ENCODE measurements at places on chromosomes 12 and 14. TPM values are rescaled to one million over a fixed set of nuclear protein-coding genes. Genes with fewer than 3 reads are reported as not detected.

INHBC gene
- total RNA-seq, result not detected

VWF gene
- 0.24 TPM for total RNA-seq

OR4E2 gene
- not detected for total RNA-seq

MYF6 gene
- not detected for total RNA-seq

HCAR3 gene
- not detected for total RNA-seq

FAM181A gene
- not detected for total RNA-seq

TAS2R30 gene
- total RNA-seq, result 0.86 TPM

TRIM9 gene
- 6.2 TPM for total RNA-seq

CLEC6A gene
- not detected for total RNA-seq

FGF6 gene
- total RNA-seq, result not detected

LRRIQ1 gene
- total RNA-seq, result not detected

KRT6B gene
- not detected for total RNA-seq

CLEC4C gene
- total RNA-seq, result not detected

GPRC5D gene
- not detected for total RNA-seq

ADAMTS20 gene
- not detected for total RNA-seq

- DNase-seq, result no peak
These were observed 32.4 kb upstream of the PPP1R13B start for GRCh38 chr14:103879570-103880347.

- no peak for DNase-seq
These were observed 61.5 kb downstream of the SPATS2 start for GRCh38 chr12:49428793-49429192.

- DNase-seq, result no peak
These were observed 172.8 kb upstream of the DYRK2 start for GRCh38 chr12:67475725-67476124.

DNA sequence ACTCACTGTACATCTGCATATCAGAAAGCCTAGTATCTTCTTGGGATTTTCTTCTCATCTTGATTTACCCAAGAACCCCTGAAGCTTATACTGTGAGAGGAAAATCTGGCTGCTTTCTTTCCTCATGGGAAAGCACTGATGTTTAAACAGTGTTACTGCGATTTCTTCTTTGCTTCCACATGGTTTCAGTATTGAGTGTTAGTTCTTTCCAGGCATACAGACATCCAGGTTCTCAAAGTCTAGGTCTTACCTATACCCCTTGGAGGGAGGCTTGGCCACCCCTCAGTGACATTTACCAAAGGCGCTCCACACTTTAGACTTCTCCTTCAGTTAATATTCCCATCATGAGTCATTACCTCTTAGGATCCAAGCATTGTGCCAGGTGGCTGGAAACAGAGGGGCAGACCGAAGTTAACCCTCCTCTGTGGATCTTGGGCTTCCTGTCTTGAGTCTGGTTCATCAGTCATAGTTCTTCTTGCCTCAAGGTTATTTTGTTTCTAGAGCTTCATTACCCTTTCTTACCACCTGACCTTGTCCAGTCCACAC is 79.1 kb downstream of the TMEM117 start:
- no peak for DNase-seq

- DNase-seq, result no peak
These were observed 26.9 kb downstream of the GLIPR1L1 start for GRCh38 chr12:75361408-75361807.

DNA sequence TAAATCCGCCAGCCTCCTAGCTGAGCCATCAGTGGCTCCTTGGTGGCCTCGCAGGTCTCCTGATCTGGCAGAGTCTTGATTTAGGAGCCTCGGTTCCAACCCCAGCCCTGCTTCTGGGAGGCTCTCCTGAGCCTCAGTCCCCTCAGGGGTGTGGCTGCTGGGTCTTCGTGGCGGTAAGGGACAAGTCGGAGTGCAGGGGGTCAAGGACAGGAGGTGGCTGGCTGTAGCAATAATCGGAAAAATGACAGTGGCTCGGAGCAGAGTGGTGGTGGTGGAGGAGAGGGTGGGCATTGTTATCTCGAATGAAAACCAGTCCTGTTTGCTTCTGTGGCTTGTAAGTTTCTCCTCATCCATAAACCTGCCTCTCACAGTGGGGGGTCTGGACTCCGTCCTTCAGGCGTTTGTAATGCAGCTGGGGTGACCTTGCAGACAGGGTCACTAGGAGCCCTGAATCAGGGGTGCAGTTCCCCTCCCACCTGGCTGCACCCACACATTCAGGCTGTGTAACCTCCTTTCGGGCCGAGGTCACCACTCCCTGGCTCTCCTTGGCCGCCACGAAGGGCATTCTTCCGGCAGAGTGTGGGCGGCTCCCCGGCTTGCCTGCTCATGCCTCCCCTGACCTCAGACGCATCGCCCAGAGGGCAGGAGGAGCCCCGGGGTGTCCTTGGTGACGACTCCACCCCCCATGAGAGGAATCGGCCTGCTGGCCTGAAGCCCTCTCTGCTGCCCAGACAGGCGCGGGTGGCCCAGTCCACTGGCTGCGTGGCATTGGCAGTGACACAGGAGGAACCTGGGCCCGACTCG is 8.1 kb downstream of the BCL7A start:
- DNase-seq, result no peak

DNA sequence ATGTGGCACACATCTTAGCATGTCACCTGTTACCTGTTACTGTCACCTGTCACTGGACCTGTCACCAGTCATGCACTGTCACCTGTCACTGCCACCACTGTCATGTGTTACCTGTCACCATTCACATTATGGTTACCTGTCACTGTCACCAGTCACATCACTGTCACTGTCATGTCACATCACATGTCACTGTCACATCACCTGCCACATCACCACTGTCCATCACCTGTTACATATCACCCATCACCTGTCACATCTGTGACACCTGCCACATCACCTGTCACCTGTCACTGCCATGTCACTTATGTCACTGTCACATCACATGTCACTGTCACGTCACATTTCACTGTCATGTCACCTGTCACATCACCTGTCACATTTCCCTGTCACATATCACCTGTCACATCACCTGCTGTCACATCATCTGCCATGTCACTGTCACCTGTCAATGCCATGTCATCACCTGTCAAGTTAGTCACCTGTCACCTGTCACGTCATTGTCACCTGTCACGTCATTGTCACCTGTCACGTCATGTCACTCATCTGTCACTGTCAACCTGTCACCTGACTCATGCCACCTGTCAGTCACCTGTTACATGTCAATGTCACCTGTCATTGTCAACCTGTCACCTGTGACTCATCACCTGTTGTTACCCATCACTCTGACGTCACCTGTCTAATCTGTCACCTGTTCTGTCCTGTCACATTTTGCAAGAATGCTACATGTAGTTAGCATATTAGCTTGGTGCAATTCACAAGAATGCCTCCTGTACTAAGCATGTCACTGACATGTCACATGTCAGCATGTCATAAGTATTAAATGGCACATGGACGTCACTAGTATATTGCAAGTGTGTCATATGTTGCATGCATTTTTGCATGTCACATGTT is 29.0 kb upstream of the TESC start:
- DNase-seq, result no peak

DNA sequence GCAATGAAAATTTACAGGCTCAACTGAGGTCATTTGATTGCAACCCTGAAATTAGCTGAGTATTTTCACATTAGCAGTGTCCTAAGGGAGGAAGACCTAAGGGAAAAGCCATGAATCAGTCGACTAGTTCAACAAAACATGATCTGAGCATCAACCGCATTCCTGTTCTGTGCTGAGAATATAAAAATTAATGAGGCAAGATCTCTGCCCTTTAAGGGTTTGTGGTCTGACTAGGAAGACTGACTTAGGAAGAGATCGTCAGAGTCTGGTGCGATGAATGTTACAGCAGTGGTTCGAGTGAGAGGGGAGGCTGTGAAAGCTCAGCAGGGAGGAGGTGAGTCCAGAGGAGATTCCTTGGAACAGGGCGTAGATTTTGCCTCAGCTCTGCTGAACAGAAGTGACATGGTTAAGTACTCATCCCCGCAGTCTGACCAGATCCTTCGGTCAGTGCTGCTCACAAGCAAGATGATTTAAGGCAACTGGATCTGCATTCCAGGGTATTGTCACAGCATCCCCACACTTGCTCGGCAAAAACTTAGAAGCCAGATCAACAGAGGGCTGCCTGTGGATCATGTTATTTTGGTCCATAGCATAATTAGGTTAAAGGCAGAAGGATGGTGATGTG is 49.6 kb downstream of the BMAL2 start:
- no peak for DNase-seq

DNA sequence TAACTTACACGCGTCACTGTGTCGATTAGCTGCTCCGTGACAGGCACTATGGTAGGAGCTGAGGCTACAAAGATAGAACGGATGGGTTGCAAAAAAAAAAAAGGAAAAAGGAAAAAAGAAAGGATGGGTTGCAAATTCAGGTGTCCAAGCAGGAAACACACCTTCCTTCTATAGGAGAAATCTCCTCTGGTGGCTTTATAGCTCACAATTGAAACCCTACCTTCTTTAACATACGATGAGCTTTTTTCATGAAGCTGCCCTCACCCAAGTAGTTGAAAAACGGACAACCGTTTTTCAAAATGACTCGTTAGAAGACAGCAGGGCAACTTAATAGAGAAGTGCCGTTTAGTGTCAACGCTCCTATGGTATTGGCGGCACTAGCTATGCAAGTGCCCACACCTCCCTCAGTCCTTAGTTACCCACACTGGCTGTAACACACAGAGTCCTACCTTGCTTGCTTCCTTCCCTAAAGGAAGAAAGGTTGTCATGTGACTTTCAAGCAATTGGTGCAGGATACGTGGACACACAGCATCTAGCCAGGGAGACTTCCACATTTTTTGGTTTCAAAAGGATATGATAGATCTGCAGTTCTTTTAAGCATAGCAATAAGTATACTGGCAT is 682 bp upstream of the TRIP11 start:
- DNase-seq, result no peak

- no peak for DNase-seq
These were observed 31.1 kb upstream of the POC1B start for GRCh38 chr12:89556976-89557375.

DNA sequence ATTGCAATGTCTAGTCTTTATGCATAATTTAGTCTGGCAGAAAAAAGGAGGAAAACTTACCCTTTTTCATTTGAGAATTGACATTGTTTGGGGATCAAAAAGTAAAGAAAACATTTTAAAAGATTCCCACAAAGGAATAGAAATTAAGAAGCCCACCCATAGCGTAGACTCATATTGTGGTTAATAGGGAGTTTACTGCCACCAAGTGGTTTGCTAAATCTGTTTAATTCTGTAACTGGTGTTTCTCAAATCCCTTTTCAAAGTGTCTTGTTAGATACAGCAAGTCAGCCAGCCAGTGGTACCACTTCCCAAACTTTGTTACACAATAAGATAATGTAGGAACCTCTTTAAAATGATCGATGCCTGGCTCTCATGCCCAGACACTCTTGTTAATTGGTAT is 180.3 kb downstream of the IPO8 start:
- DNase-seq, result no peak

DNA sequence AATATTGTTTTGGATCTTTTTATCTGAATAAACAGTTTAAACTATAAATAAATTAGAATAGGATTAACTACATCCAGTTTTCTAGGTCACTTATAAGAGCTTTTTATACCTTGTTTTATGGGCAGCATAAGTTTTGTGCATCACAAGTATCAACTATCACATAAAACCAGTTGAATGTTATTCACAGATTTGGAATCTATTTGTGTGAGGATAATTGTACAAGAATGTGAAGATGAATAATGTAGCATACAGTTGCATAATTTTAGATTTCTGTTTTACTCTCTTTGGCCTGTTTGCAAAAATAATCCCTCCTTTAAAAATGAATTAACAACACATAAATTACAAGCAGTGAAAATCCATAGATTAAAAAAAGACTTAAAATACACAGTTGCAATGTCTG is 88.8 kb downstream of the SCFD1 start:
- no peak for DNase-seq

DNA sequence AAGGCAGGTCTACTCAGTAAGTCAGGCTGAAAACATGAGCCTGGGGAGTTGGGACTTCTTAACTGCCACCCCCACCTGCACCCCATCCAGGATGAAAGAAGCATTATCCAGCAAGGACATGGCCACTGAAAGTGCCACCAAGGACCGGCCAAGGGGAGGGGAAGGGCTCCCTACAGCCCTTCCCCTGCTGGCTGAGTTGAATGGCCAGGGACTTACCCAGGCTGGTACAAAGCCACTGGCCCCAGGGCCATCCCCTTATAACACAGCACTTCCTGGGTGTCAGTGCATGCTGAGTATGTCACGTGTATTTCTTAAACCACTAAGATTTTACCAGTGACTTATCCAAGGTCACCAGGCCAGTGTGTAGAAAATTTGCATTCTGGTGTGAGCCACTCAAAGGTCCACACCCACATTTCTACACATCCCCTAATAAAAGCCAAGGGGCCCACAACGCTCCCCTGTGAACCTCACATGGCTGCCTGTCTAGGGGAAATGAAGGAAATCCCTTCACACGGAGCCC is 29.3 kb upstream of the ZFP36L1 start:
- no peak for DNase-seq

- no peak for DNase-seq
These were observed 209.8 kb downstream of the SPTSSA start for GRCh38 chr14:34252227-34252626.

GRCh38 chr14:62015945-62016344 is 253.7 kb downstream of the SNAPC1 start:
- no peak for DNase-seq

GRCh38 chr14:42665083-42665482 is 1058.4 kb downstream of the LRFN5 start:
- DNase-seq, result no peak

DNA sequence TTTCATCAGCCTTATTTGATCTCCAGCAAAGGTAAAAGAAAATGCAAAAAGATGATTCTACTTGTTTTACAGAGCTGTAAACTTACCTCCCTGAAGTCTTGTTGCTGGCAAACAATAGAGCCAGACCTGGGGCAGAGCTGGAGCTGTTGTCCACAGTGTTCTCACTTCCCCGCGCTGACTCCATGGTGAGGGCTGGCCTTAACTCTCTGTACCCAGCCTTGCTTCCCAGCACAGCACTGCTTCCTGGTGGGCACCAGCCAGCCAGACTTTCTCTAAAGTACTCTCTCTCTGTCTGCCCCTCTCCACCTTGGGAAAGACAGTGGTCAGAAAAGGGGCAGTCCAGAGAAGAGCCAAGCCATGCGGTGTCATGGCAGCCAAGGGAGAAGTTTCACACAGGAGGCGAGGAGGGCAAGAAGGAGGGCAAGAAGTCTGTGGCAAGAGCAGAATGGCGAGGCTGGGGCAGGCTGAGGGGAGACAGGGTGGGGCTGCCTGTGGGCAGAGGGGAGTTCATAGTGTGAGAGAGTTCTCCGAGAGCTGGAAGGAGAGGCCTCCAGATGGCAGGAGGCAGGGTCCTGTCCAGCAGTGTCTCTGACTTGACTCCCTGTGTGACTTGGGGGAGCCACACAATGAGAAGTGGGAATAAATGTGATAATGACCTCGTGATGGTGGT is 9.3 kb downstream of the EVL start:
- DNase-seq, result no peak

- DNase-seq, result no peak
These were observed 10.8 kb downstream of the PPFIBP1 start for GRCh38 chr12:27534765-27535161.

- DNase-seq, result no peak
These were observed 113.4 kb downstream of the DICER1 start for GRCh38 chr14:95043732-95044462.

GRCh38 chr12:12604740-12605139 is 6.9 kb upstream of the CREBL2 start:
- DNase-seq, result no peak

- no peak for DNase-seq
These were observed 7.3 kb downstream of the SYNE2 start for GRCh38 chr14:63860146-63860545.

GRCh38 chr14:63204407-63205043 is at the start of gene RHOJ:
TSS of gene RHOJ (plus strand) at chr14:63204443. CDS start at chr14:63204870, 427 bp downstream.
- no peak for DNase-seq

Data from activated naive CD8-positive, alpha-beta T cell treated with anti-CD3 and anti-CD28 coated beads for 36 hours (primary cell).